ENCODE measurements at places on chromosomes 2 and 18.

- DNase-seq, result no peak
Observed at GRCh38 chr18:9404565-9405060, 70.0 kb downstream of the TWSG1 start.

- peak; percentile 68 for DNase-seq
Observed at GRCh38 chr18:35756506-35757117, 175.1 kb downstream of the GALNT1 start.

DNA sequence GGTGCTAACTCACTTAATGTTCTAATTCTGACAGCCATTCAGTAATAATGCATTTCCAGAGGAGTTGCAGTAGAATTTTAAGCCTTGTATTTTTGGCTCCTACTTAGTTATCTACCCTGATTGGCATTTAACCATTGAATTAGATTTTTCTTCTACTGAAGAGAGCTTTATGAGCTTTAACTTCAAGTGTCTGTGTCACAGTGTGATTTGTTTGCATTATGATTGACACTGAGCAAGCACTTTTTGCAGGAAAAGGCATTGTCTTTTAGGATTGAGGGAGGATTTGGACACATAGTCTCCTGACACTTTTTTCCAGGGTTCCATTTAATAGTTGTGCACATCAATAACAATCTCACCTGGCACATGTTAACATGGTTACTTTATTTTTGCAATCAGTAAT, 26.7 kb downstream of the LYPD6 start:
- no peak for DNase-seq

GRCh38 chr2:16142383-16143361, 202.3 kb downstream of the MYCN start:
- peak; percentile 5 for DNase-seq

GRCh38 chr2:234706086-234706485, 209.2 kb upstream of the ARL4C start:
- no peak for DNase-seq

- no peak for DNase-seq
Observed at GRCh38 chr2:236674238-236674637, 104.6 kb downstream of the ACKR3 start.

- DNase-seq, result no peak
Observed at GRCh38 chr2:234967870-234968208, 16.0 kb downstream of the SH3BP4 start.

DNA sequence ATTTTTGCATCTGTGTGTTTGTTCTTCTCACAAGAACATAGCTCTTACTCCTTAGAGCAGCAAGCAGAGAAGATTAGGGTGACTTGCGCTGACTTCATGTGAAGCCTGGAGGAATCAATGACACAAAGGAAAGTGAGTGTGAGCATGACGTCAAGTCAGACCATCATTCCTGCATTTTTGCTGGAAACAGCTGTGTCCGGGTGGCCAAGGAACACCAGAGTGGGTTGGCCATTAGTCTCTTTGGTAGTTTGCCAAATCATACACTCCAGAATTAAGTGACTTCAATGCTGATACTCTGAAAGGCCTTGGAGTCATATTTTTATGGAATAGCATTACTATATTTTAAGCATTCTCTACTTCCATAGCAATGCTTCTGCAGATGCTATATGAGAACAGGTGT, 597.2 kb downstream of the DCDC2C start:
- DNase-seq, result no peak

DNA sequence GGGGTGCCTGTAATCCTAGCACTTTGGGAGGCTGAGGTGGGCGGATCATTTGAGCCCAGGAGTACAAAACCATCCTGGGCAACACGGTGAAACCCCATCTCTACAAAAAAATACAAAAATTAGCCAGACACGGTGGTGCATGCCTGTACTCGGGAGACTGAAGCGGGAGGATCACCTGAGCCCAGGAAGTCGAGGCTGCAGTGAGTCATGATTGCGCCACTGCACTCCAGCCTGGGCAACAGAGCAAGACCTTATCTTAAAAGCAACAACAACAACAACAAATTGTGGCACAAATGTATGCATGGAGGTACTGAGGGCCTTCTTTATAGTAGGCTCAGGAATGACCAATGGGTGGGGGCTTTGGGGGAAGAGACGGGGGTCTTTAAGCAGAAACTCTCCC, 38.5 kb downstream of the HPCAL1 start:
- no peak for DNase-seq

DNA sequence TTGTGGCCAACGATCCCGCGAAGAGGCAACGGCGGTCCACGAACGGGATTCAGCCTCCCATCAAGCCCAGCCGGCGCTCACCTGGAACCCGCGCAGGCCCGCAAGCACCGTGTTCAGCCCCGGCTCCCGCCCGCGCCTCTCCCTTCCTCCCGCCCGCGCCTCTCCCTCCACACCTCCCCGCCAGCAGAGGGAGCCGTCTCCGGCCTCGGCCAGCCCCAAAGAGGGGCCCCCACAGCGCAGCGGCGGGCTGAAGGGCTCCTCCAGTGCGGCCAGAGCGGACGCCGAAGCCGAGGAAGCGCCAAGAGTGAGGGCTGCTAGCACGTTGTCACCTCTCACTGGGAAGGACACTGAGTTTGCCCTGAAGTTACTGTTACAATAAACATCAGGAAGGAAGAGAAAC, 55.3 kb upstream of the LAPTM4A start:
- peak; percentile 57 for DNase-seq

- no peak for DNase-seq
Observed at GRCh38 chr18:76195601-76196000, 299.4 kb downstream of the ZNF516 start.

GRCh38 chr2:162706770-162707169, 131.8 kb downstream of the KCNH7 start:
- DNase-seq, result no peak

GRCh38 chr2:61361068-61361467, 109.8 kb downstream of the USP34 start:
- no peak for DNase-seq

Data from retina (tissue), 1 donor.